Large intestine (tissue), 12 donors: ENCODE measurements at places on chromosomes 5 and 9. TPM values are rescaled to one million over a fixed set of nuclear protein-coding genes. Genes with fewer than 3 reads are reported as not detected.

DNA sequence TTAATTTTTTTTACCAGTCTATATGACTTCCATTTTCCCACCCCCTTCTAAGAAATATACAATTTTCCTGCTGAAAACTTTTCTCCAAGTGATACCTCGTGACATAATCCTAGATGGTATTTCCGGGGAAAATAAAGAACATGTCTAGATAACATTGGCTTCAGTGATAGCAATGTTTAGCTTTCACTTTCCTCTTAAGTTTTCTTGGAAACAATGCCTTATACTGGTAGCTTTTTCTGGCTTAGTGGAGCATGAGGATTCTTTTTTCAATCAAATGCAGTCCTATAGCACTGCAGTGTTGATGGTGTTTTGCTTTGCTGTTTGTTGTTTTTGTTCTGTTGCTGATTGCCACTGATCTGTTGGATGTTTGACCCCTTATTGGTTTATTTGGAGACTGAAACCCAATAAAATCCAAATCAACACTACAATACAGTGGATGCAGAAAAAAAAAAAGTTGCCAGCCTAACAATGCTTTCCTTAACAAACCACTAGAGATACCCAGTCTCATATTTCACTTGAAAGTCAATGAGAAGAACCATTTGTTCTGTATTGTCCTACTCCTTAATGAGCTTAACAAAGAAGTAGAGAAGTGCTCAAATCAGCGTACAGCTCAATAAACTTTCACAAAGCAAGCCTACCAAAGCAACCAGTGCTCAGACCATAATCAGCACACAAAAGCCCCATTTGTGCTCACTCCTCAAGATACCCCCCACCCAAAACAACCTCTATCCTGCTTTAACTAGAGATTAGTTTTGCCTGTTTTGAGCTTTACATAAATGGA is 74.2 kb upstream of the GRAMD2B start:
- DNase-seq: no peak

DNA sequence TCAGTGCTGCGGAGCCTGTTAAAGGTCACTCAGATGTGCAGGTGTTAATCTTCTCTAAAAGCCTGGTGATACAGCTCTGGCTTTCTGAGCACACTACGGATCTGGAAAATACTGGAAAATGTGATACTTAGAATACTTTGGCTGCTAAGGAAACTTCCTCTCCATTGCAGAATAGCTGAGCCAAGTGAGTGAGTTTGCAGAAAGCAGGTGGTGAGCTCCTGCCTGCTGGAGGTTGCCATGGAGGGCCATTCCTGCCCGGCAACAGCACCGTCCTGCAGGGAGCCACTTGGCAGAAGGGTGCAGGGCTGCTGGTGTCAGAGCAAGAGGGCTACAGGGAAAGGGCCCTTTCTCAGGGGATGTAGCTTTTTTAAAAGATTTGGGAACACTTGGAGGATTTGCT is 40.7 kb downstream of the SECISBP2 start:
- no peak for DNase-seq

GRCh38 chr5:124040799-124041198 is 528.8 kb downstream of the CSNK1G3 start:
- DNase-seq: peak; percentile 16

DNA sequence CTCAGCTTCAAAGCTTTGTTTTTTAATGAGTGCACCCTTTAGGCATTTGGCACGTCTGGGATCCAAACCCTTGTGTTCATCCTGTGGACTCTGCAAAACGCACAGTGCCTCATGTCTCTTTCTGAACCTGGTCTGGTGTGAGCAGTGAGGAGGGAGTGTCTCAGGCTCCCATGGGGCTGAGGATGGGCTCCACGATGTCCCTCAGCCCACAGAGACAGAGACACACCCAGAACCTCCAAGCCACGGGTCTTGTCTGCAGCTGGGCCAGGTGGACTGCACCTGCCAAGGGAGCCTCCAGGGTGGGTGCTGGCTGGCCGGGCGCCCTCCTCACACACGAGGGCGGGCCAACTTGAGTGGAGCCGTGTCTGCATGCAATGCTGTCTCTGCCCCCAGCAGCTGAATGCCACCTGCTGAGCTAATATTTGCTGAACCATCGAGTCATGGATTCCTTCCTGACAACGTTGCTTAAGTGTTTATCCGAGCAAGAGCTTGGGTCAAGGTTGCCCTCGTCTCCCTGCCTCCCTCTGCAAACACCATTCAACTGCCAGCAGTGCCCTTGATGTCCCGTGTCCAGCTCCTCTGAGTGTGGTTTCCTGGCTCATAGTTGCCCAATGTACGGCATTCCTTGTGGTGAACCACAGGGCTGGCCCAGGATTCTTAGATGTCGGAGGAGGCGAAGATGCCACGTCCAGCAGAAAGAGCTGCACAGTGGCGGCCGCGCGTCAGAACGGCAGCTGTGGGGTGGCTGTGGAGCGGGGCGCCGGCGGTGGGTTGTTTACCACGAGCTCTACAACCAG is 31.4 kb upstream of the LPCAT1 start:
- DNase-seq: no peak

- DNase-seq: no peak
Measured at GRCh38 chr9:16316911-16317817, 553.3 kb downstream of the BNC2 start.

GRCh38 chr5:95771892-95772291 is 40.8 kb downstream of the RHOBTB3 start:
- no peak for DNase-seq

DNA sequence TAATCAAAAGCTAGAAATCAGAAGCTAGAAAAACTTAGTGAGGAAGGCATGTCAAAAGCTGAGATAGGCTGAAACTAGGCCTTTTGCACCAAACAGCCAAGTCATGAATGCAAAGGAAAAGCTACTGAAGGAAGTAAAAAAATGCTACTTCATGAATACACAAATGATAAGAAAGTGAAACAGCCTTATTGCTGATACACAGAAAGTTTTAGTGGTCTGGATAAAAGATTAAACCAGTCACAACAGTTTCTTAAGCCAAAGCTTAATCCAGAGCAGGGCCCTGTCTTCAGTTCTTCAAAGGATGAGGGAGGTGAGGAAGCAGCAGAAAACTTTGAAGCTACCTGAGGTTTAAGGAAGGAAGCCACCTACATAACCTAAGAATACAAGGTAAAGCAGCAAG is 102.5 kb upstream of the SH3GL2 start:
- DNase-seq: no peak

DNA sequence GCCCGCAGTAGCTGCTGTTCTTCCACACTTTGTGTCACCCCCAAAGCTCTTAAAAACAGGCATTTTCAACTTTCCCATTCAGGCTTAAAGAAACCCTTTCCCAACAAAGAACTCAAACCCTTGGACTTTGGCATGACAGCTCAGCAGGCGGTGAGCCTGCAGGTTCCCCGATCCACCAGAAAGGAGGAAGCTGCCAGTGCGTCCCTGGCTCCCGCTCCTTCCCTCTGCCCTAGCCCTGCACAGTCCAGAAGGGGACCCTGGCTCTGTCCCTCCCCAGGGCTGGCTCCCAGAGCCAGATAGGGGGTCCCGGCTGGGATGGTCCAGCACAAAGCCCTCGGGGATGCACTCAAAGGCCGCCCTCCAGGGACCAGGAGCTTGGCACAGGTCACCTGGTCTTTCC is 9.6 kb downstream of the SLC9A3 start:
- DNase-seq: peak; percentile 87

GRCh38 chr5:76958991-76959767 is 6.3 kb downstream of the CRHBP start:
- peak; percentile 33 for DNase-seq

DNA sequence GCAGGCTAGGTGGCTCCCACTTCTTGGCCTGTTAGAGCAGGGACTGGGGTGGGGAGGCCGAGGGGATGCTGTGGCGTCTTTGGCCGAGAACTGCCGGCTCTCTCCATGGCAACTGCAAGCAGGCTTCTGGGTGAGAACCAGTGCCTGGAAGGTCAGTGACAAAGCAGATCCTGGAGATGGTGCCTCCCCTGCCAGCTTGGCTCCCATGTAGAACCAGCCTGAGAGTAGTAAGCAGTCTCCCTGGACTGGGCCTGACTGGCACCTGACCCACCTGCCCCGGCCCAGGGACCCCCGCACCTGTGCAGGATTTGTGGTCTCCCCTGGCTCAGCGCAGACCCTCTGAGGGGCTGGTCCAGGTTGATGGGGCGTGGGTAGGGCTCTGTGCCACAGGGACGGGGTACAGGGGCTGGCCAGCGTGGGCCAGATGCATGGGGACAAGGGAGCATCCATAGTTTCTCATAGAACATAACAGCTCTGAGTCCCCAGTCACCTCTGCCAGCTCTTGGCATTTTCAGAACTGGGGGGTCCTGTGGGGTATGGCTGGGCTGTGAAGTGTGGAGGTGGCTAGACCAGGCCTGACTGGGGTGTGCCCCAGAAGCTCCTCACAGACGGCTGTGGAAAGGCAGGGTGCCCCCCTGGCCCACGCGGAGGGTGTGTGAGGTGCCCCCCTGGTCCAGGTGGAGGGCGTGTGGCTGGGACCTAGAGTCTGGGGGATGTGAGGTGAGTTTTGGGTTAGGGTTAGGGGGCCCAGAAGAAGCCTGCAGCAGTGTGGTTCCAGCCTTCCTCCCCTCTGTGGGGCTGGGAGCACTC is 22.2 kb downstream of the CACNA1B start:
- DNase-seq: no peak

GRCh38 chr5:140356853-140357725 is 2.9 kb upstream of the SLC4A9 start:
- DNase-seq: no peak

DNA sequence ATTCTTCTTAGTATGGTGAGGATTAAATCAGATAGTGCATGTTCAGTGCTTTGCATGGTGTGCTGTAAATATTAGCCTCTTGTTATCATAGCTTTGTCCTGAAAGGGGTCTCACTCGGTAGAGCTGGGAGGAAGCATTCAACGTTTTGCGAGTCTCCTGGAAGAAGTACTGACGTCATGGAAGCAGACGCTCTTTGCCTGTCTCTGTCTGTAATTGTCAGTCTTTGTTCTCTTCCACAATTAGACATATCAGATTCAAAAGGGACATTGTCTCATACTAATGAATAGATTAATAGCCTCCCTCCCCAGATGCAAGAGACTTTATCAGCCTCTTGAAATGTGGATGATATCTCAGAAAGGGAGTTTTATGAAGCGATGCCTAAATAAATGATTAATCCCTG is 91.8 kb upstream of the CXCL14 start:
- no peak for DNase-seq

DNA sequence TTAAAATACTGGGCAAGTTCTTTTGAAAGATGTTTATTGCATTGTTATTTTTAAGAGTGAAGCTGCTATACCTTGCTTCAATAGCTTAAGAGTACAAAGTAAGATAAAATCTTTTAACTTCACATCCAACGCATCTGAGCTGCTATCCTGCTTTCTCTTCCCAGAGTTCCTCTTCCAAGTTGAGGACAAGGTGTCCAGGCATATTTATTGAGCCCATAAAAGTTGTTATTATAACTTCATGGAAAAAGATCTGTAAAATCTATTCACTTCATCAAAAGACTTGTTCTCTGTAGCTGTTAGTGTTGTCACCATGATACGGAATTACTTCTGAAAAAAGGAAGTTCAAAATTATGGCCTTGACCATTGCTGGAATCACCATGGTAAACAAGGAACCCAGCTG is 306.2 kb upstream of the ELAVL2 start:
- no peak for DNase-seq

GRCh38 chr5:144468571-144468970 is 297.9 kb downstream of the KCTD16 start:
- no peak for DNase-seq

DNA sequence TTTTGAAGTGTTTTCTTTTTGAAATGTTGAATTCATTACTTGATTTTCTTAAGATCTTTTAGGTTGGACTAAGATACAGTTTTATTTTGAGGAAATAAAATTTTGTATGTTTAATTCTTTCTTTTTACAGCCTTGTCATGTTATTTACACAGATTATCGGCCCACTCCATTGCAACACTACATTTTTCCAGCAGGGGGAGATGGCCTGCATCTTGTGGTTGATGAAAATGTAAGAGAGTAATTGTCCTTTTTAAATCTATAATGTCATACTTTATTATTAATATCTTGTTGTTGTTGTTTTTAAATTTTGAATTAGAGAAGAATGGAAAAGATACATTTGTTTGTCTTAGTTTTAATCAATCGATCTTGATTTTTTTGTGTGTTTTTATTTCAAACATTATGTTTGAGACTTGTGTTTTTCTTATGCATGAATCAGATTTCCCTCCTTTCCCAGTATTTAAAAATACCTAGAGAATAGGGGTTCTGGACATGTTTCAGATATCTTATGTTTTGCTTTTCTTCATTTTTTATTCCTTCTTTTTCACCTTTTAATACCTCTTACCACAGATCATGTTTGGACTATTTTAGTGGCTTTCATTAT is 36.7 kb downstream of the MTREX start:
- DNase-seq: peak; percentile 18

- DNase-seq: no peak
Measured at GRCh38 chr5:98187945-98188344, 585.5 kb upstream of the RGMB start.

DNA sequence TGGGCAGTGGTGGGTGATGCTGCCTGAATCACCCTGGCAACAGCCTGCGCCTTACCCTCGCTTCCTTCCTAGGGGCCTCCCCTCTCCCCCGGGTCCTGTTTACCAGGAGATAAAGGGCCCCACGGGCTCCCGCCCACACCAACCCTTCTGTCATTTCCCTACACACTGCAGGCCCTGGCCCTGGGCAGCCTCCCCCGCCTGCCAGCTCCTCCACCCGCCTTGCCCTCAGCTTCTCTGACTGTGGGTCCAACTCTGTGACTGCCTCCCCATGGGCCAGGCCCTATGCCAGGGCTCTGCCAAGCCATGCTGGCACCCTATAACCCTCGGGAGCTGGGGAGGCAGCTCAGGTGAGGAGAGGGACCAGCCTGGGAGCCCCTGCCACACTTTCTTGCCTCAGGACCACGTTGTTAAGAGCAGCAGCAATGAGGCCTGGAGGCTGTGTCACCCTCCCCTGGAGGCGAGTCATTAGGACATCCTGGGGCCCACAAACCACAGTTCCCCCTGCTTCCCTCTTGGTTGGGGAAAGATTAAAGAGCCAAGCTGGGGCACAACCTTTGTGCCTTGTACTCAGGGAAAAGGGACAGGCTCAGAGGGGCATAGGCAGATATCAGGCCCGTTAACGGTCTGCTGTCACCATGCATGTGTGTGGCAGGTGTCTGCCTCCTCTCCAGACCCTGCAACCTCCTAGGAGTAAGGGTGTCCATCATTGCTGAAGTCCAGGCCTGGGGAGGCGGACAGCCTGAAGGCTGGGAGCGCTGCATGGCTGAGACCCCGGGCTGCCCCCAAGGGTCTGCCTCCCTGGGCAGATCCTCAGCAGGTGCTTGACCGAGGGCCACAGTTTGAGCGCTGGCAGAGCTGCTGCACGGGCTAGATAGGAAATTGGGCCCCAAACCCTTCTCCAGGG is 2.8 kb downstream of the MGAT4B start:
- DNase-seq: no peak

DNA sequence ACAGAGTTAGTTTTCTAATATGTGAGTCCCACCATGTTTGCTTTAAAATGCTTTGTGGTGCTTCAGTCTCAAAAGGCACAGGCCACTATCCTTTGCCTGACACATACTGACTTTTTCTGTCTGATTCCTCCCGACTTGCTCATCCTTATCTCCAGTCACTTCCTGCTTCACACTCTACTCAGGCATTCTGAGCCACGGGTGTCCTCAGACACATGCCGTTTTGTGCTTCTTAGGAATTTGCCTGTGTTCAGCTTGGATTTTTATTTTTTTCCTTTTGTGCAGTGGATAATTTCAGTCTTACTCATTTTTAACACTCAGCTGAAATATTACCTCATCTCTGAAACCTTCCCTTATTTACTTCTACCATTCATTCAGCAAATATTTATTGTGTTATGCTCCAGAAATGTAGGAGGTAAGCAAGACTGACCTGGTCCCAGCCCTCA is 54.1 kb downstream of the MAN2A1 start:
- DNase-seq: no peak

The SPATA31D4 gene
- not detected for polyA plus RNA-seq

The GFI1B gene
- polyA plus RNA-seq: 6.2 TPM

The DIPK1B gene
- 13.3 TPM for polyA plus RNA-seq

The TRIM7 gene
- 0.61 TPM for polyA plus RNA-seq

The SPINK1 gene
- 259 TPM for polyA plus RNA-seq

The ARHGEF39 gene
- 5.2 TPM for polyA plus RNA-seq
